ENCODE measurements at places on chromosomes 16 and 17. TPM values are rescaled to one million over a fixed set of nuclear protein-coding genes. Genes with fewer than 3 reads are reported as not detected.

ABCC6 gene
- 3.0 TPM for polyA plus RNA-seq

IL17C gene
- polyA plus RNA-seq, result not detected

GRCh38 chr17:22277595-22277994, 585.3 kb downstream of the KCNJ18 start:
- no peak overlapping the region for H3K27ac ChIP-seq
- H3K4me3 ChIP-seq, result no peak overlapping the region
- no peak for DNase-seq
- no peaks in the 10 kb centered on the region for H3K4me1 ChIP-seq
- no peaks in the 10 kb centered on the region for H3K27me3 ChIP-seq

GRCh38 chr16:9383281-9383680, 291.8 kb downstream of the HAPSTR1 start:
- no peaks in the 10 kb centered on the region for H3K4me1 ChIP-seq
- no peak for DNase-seq
- no peaks in the 10 kb centered on the region for H3K27me3 ChIP-seq
- H3K27ac ChIP-seq, result no peak overlapping the region

- H3K36me3 ChIP-seq, result no peaks in the 10 kb centered on the region
- peak; percentile 54 for DNase-seq
- H3K4me3 ChIP-seq, result peak overlapping the region; percentile 34
- H3K27me3 ChIP-seq, result no peaks in the 10 kb centered on the region
These were observed 1.9 kb upstream of the PRRT2 start for GRCh38 chr16:29809850-29810698.

GRCh38 chr16:77443357-77444146, 8.7 kb upstream of the ADAMTS18 start:
- no peaks in the 10 kb centered on the region for H3K36me3 ChIP-seq
- no peak for DNase-seq
- no peak overlapping the region for H3K27ac ChIP-seq
- no peak overlapping the region for H3K4me3 ChIP-seq

GRCh38 chr16:61421111-61421510, 615.1 kb downstream of the CDH8 start:
- DNase-seq, result no peak
- no peak overlapping the region for H3K4me3 ChIP-seq
- no peaks in the 10 kb centered on the region for H3K27me3 ChIP-seq

- no peaks in the 10 kb centered on the region for H3K36me3 ChIP-seq
- H3K27me3 ChIP-seq, result no peaks in the 10 kb centered on the region
- H3K27ac ChIP-seq, result no peak overlapping the region
- peaks cover 26% of the 10 kb centered on the region for H3K4me1 ChIP-seq
- no peak for DNase-seq
- no peak overlapping the region for H3K4me3 ChIP-seq
These were observed 190.2 kb upstream of the CDH11 start for GRCh38 chr16:65312071-65312470.

All from psoas muscle (tissue), 8 donors.